ENCODE measurements at places on chromosomes 1 and 21.

GRCh38 chr1:224080115-224080774 is 33.7 kb upstream of the FBXO28 start:
- no peak for DNase-seq

GRCh38 chr1:223815865-223816264 is 29.9 kb downstream of the TP53BP2 start:
- DNase-seq = no peak

DNA sequence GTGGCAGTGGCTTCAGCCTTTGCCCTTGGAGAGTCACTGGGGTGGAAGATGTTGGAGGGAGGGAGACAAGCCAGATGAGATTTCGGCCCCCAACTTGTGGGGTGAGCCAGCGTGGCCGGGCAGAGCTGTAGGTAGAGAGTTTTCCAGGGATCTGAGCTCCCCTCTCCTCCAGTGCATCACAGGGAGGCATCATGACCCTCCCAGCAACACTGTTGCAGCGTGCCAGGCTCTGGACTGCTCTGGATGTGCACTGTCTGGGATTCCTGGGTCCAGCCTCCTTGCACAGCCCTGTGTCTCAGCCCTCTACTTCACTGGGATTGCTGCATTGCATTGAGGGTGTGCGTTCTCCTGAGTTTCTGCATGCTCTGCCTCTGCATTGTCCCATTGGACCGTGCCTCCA is 8.9 kb downstream of the PTPRU start:
- DNase-seq = no peak

DNA sequence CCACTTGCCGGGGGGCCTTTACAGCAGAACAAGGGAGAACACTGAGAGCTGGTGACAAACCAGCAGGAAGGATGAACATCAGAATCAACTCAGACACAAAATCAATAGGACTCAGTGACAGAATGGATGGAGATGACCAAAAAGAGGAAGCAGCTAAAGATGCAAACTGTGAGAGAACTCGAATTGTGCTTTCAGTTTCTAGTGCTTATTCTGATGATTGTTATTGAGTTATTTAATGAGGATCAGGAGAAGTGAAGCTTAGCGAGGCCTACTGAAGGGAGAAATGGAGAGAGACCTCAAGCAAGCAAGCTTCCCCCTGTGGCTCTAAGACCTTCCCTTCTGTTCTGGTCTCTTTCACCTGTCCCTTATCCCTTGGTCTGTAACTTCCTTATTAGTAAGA is 30.3 kb upstream of the TMEM125 start:
- no peak for DNase-seq

- peak; percentile 75 for DNase-seq
Observed at GRCh38 chr1:67683766-67684525, 1.1 kb upstream of the GADD45A start.

DNA sequence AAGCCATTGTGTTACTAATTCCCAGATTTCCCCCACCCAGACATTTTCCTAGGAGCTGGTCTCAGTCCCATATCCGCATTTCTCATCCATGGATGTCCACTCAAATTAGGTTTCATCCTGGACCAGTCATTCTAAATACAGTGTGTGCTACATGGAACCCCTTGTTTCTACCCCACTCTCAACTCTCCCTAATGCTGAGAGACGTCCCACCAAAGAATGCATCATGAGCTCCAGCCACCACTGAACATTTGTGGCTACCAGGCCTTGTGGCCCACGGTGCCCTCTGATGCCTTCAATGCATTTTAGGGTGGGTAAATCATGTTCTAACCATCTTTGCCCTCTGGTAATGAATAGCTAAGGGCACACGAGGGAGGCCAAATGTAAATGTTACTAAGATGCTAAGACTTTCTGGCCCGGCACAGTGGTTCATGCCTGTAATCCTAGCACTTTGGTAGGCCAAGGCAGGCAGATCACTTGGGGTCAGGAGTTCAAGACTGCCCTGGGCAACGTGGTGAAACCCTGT is 13.3 kb upstream of the RAB42 start:
- no peak for DNase-seq

- DNase-seq = no peak
Observed at GRCh38 chr1:201125800-201126199, 1.2 kb downstream of the ASCL5 start.

- DNase-seq = no peak
Observed at GRCh38 chr1:204123376-204123775, 28.5 kb downstream of the ETNK2 start.

GRCh38 chr21:46110499-46111192 is 12.7 kb downstream of the COL6A2 start:
- DNase-seq = no peak

DNA sequence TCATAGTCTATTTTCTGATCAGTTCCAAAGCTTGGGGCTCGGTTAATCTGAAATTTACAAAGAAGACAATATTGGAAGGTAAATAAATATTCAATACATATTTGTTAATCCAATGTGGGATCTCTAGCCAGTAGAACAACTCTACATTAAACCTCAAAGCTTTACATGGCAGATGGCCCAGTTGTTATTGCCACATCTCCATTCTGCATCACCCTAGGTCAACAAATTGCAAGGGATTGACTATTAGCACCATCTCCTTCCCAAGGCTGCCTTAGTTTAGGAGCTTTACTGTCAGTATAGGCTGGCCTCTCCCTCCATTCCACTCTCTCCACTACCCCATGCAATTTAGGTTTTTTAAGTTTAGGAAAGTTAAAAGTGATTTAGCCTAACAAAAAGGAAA is 69.7 kb downstream of the TTLL7 start:
- peak; percentile 28 for DNase-seq

DNA sequence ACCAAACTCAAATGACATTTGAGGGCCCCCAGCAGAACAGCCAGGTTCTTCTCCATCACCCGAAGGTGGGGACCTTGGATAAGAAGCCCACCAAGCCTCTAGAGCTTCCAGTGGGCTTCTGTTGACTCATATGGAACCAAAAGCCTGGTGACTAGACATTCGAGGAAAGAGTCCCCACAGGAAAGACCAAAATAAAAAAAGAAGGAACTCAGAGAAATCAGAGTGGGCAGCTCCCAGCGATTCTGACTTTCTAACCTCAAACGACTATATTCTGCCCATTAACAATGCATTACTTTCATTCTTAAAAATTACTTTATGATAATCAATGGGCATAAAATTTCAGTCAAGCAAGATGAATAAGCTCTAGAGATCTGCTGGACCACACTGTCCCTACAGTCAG is 9.6 kb upstream of the CHIT1 start:
- DNase-seq = no peak

DNA sequence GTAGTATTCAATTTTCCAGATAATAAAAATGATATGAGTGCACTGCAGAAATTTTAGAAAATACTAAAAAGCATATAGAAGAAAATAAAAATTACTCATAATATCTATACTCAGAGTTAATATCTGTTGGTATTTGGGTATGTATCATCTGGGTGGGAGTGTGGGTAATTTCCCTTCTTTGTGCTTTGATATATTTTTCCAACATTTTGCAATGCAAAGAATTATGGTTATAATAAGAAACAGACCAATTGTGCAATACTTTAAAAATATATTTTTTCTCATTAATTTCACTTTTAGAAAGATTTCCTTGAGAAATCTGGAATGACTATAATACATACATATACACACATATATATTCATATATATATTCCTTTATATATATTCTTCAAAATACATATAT is 665.7 kb downstream of the ADGRL2 start:
- DNase-seq = no peak

GRCh38 chr1:78240755-78241154 is 195.0 kb downstream of the GIPC2 start:
- DNase-seq = no peak

- no peak for DNase-seq
Observed at GRCh38 chr1:223234170-223234514, 91.1 kb upstream of the TLR5 start.

DNA sequence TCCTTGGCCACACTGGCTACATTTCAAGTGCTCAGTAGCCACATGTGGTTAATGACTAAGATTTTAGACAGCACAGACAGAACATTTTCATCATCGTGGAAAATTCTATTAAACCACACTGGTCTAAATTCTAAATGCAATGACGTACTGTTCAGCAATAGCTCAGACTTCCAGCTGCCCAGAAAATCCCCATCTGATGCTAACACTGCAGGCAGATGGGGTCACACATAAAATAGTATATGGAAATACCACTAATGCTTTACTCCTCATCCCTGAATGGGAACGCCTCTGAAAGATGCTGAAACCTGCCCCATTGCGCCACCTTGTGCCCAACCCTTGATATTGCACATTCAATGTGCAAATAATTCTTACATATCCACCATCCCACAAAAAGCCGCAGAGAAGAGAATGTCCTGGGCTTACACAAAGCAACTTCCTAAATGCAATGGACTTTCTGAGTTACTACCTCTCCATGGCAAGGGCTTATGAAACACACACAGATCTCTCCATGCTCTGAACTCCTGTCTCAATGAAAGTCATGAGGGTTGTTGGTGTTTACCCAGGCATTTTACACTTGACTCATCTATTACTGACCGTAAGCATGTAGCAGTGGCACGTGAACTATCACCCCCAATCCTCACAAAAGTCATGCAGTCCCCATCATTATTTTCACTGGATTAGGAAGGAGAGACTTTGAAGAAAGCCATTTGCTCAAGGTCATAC is 20.3 kb upstream of the SLC5A9 start:
- peak; percentile 72 for DNase-seq

DNA sequence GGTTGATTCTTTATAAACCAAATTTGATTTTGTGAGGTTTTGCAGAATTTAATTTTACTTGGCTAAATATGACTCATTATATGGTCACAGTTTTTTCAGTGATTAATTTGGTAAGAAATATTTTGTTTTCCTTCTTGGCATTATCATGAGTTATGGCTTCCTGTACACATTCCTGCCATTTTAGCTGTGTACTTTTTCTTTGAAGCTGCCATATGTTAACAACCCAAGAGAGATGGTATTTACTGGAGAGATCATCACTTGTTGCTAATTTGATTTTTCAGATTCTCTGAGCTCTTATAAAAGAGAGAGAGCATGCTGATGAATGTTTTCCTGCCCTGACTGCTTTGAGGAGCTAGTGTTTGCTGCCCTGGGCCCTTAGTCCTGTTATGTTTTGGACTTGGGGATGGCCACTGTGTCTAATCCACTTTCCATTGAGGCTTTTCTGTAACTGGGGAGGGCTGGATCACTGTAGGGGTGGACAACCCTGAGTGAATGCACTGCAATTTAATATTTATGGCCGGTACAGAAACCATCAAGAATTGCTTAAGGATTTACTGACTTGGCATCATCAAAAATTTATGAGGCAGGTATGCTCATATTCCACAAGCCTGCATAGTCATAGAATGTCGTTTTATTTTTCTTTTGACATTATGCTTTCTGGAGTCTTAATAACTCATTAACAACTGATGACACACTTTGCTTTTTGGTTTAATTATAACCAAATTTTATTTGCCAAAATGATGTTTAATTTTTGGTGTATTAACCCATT is 200.9 kb downstream of the DISC1 start:
- DNase-seq = peak; percentile 60

GRCh38 chr1:161182214-161182613 is 4.9 kb upstream of the B4GALT3 start:
- DNase-seq = peak; percentile 68

GRCh38 chr1:10868599-10868965 is 72.1 kb upstream of the CASZ1 start:
- no peak for DNase-seq

DNA sequence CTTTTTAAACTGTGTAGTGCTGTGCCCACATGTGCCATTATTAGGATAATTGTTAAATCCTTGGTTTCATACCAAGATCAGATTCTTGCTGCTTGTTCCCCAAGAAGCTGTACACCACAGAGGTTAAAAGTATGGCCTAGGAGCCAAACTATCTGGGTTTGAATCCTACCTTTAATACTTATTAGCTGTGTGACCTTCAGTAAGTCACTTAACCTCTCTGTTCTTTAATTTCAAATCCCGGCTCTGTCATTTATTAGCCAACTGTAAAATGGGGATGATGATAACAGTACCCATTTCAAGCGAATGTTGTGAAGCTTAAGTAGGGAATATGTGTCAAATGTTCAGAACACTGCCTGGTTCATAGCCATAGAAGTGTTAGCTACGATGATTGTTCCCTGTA is 32.6 kb downstream of the NKAIN1 start:
- no peak for DNase-seq

- no peak for DNase-seq
Observed at GRCh38 chr1:167683641-167684502, 37.9 kb upstream of the MPZL1 start.

DNA sequence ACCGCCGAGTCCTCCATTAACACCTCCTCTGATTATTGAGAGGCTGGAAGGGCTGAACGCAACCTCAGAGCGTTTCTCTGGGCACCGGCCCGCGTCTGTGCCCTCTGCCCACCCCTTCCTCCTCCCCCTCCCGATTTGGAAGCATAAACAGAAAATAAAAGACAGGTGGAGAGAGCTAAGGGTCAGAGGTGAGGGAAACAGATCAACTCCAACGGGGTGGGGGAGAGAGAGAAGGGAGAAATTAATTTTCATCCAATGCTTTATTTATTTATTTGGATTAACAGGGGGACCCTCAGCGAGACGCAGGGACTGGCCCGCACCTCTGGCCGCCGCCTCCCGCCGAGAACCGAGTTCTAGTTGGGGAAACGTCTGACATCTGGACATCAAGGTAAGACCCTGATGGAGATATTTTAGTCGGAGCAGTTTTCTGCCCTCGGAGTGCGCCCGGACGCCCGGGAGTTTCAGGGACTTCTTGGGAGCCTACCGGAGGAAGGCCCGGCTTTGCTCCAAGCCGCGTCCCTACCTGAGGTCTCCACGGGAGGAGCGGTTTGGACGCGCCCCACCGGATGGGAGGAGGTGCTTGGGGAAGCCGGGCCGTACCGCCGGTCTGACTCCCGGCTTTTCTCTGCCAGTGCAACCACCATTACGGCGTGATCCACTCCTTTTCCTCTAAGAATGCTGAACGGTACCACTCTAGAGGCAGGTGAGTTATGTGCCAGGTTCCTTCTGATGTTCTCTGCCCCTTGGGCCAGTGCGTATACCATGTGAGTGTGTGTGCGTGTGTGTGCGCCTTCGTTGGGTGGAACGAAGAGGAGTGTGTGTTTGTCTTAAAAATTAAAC is 5.1 kb upstream of the LHX9 start:
- DNase-seq = no peak

DNA sequence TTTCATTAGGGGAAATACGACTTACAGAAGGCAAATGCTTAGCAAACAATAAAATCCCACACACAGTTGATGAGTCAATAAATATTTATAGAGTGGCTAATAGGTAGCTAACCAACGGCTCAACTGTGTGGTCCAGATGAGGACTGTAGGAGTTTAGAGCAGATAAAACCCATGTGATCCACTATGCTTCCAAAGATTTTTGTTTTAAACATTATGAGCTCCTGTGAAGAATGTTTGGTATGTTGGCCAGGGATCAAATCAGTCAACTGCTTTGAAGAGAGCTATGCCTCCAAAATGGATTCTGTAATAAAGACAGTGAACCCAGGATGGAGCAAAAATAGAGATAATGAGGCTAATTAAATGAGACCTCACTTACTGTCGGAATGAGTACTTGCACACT is 72.3 kb upstream of the COL11A1 start:
- DNase-seq = peak; percentile 97

GRCh38 chr1:244053831-244054230 is 2.7 kb downstream of the ZBTB18 start:
- DNase-seq = no peak

GRCh38 chr1:119587341-119587740 is 60.7 kb downstream of the ZNF697 start:
- no peak for DNase-seq

GRCh38 chr21:25343774-25344545 is 263.3 kb downstream of the MRPL39 start:
- no peak for DNase-seq
